Keratinocyte (primary cell): ENCODE measurements at places on chromosomes 4 and X.

DNA sequence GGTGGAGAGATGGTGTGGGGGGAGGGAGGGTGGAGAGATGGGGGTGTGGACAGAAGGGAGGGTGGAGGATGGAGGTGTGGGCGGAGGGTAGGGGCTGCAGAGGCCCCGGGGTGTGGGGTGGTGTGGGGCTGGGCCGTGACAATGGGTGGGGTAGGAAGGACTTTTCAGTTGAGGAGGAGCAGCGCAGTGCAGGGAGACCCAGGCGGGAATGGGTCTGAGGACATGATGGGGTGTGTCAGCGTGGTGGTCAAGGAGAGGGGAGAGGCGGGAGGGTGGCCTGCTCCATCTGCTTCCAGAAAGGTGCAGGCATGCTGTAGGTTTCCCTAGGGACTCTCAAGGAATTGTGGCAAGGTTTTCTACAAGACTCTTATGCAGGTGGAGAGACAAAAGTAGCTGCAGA lies 48.9 kb downstream of the RGS12 start:
- H3K4me3 ChIP-seq, result no peak overlapping the region
- DNase-seq, result no peak
- no peak overlapping the region for H3K27ac ChIP-seq
- peaks cover 3% of the 10 kb centered on the region for H3K4me1 ChIP-seq
- H3K27me3 ChIP-seq, result no peaks in the 10 kb centered on the region

GRCh38 chr4:16627999-16628398 lies 270.4 kb downstream of the LDB2 start:
- H3K36me3 ChIP-seq, result no peaks in the 10 kb centered on the region
- H3K27me3 ChIP-seq, result no peaks in the 10 kb centered on the region
- no peak overlapping the region for H3K4me3 ChIP-seq
- no peaks in the 10 kb centered on the region for H3K4me1 ChIP-seq
- no peak overlapping the region for H3K27ac ChIP-seq

- no peaks in the 10 kb centered on the region for H3K4me1 ChIP-seq
- no peak overlapping the region for H3K27ac ChIP-seq
- no peak for DNase-seq
- H3K27me3 ChIP-seq, result no peaks in the 10 kb centered on the region
Observed at GRCh38 chrX:45351478-45351877, 150.8 kb upstream of the DIPK2B start.

GRCh38 chr4:151687021-151687640 lies 73.7 kb downstream of the GATB start:
- no peak overlapping the region for H3K27ac ChIP-seq
- no peak overlapping the region for H3K4me3 ChIP-seq
- no peak for DNase-seq
- peaks cover 48% of the 10 kb centered on the region for H3K4me1 ChIP-seq
- no peaks in the 10 kb centered on the region for H3K27me3 ChIP-seq

DNA sequence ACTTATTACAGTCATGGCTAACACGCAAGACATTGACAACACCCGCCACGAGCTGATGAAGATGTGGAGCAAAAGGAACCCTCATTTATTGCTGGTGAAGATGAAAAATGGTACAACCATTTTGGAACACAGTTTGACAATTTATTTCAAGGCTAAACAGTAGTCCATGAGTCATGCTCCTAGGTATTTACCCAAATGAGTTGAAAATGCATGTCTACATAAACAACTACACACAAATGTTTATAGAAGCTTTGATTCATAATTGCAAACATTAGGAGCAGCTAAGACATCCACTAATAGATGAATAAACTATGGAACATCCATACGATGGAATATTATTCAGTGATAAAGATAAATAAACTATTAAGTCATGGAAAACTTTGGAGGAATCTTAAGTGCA lies 580.1 kb downstream of the RAPGEF2 start:
- H3K4me1 ChIP-seq, result no peaks in the 10 kb centered on the region
- H3K36me3 ChIP-seq, result no peaks in the 10 kb centered on the region
- no peak overlapping the region for H3K4me3 ChIP-seq
- no peaks in the 10 kb centered on the region for H3K27me3 ChIP-seq

DNA sequence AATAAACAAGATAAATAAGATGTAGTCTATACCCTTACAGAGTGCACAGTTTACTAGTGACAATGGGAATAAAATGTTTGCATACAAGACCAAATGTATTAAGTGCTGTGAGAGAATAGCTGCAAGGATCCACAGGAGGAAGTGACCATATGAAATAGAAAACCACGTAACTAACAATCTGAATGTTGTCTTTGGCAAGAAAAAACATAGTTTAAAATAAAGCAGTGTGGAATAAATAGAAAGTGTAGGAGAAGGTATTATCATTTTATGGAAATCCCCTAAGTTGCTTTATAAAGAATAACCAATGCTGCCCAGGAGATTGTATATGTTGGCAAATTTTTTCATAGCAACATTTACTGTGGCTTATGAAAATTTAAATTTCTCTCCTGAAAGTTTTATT lies 116.1 kb downstream of the PCDH7 start:
- no peaks in the 10 kb centered on the region for H3K36me3 ChIP-seq
- no peak overlapping the region for H3K27ac ChIP-seq
- H3K4me1 ChIP-seq, result peaks cover 9% of the 10 kb centered on the region
- H3K4me3 ChIP-seq, result no peak overlapping the region
- DNase-seq, result no peak
- H3K27me3 ChIP-seq, result no peaks in the 10 kb centered on the region

- peaks cover 25% of the 10 kb centered on the region for H3K36me3 ChIP-seq
- no peaks in the 10 kb centered on the region for H3K27me3 ChIP-seq
- H3K4me3 ChIP-seq, result no peak overlapping the region
- no peak for DNase-seq
- no peaks in the 10 kb centered on the region for H3K4me1 ChIP-seq
Observed at GRCh38 chr4:5793514-5793913, 82.5 kb downstream of the EVC start.

DNA sequence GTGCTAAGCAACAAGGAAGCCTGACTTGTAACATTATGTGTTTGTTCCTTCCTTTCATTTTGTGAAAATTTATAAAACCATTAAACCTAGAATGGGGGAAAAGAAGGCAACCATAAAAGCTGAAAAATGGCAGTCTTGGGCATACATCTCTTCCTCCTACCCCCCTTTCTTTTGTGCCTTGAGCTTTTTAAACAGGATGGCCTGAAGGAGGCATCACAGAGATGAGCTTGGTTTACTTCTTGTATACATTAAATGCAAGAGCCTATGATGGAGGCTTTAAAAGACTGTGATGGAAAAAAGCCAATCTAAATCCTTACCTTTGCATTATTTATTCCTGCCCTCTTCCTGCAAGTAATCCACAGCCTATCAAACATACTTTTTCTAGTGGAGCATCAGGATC lies 36.2 kb upstream of the ADH7 start:
- H3K36me3 ChIP-seq, result no peaks in the 10 kb centered on the region
- no peak overlapping the region for H3K4me3 ChIP-seq
- no peak overlapping the region for H3K27ac ChIP-seq
- H3K27me3 ChIP-seq, result no peaks in the 10 kb centered on the region
- H3K4me1 ChIP-seq, result peaks cover 3% of the 10 kb centered on the region
- DNase-seq, result no peak

DNA sequence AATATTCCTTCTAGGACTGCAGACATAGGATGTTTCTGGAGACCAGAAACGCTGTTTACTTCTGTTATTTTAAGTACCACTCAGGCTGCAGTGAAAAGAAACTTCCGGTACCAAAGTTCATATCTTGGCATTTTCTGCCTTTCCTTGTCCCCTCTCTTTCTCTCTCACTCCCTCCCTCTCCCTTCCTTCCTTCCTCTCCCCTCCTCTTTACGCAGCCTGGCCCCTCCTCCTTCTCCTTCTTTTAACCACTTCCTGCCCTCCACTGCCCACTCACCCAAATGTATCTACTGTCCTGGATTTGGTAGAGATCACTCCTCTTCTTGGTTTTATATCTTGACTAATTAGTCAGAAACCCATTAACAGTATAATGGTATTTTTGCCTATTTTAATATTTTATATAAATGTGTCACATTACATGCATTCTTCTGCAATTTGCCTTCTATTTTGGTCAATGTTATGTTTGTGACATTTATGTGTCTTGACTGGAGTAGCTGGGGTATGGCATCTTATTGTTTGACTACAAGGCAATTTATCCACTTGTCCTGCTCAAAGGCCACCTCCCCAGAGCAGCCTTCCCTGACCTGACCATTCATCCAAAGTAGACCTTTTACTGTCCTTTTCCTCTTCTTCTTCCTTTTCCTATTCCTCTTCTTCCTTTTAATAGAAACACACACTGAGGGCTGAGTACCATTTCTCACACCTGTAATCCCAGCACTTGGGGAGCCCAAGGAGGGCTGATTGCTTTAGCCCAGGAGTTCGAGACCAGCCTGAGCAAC lies 56.9 kb downstream of the BCOR start:
- no peaks in the 10 kb centered on the region for H3K27me3 ChIP-seq
- DNase-seq, result no peak
- no peaks in the 10 kb centered on the region for H3K36me3 ChIP-seq
- no peak overlapping the region for H3K27ac ChIP-seq

DNA sequence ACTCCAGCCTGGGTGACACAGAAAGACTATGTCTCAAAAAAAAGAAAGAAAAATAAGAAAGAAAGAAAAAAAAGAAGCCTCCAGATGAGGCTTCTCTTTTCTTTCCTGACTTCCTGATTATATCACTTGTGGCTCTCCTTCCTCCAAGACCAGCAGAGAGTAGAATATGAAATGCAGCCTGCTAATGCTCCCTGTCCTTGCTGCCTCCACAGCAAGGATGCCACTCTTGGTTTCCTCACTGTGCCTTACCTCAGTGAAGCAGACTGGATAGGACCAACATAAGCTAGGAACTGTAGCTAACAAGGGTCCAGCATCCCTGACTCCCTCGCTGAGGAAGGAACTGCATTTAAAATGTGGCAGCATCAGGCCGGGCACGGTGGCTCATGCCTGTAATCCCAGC lies 11.7 kb downstream of the SLC25A43 start:
- H3K4me1 ChIP-seq, result peaks cover 12% of the 10 kb centered on the region
- DNase-seq, result no peak
- H3K27ac ChIP-seq, result no peak overlapping the region
- no peaks in the 10 kb centered on the region for H3K36me3 ChIP-seq
- no peaks in the 10 kb centered on the region for H3K27me3 ChIP-seq

- H3K4me3 ChIP-seq, result no peak overlapping the region
- H3K4me1 ChIP-seq, result no peaks in the 10 kb centered on the region
Observed at GRCh38 chr4:93342738-93343137, 485.8 kb upstream of the ATOH1 start.

GRCh38 chr4:15805583-15806517 lies 27.7 kb downstream of the CD38 start:
- no peaks in the 10 kb centered on the region for H3K27me3 ChIP-seq
- H3K36me3 ChIP-seq, result no peaks in the 10 kb centered on the region
- no peak overlapping the region for H3K27ac ChIP-seq
- H3K4me3 ChIP-seq, result no peak overlapping the region

DNA sequence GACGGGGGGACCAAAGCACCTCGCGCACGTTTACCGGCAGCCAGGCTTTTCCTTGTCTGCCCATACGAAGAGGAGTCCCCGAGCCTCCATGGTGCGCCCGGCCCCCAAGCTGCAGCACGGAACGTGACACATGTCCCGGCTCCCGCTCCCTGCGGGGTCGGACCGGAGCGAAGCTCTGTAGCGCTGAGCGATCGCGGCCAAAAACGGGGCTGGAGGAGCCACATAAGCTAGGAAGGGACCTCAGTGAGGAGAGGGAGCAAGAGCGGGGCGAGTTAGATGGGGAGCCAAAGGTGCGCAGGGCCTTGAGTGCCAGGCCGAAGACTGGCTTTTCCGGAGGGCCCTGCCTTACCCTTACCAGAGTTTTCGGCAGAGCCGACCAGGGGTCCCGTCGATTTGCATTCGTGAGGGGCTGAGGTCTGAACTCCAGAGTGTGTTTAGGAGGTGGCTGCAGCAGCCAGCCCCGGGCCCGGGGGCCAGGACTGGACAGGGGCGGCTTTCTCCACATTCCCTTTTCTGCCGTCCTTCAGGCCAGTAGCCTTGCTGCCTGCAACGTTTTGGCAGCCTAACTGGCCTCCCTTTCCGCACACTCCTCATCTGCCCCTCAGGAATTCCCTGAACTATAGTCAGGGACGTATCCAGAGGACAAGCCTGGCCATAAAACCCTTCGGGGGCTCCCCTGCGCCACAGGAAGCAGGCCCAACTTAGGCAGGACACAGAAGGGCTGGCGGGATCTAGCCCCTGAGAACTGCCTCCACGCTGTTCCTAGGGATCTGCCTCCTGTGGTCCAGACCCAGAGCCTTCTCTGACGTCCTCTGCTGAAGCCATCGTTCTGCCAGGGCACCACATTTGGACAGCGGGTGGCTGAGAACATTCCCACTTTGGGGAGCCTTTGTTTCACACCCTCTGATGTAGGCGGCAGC lies 689 bp downstream of the SSR4 start:
- peak overlapping the region; percentile 70 for H3K4me3 ChIP-seq
- no peak for DNase-seq
- H3K4me1 ChIP-seq, result peaks cover 14% of the 10 kb centered on the region
- H3K27me3 ChIP-seq, result no peaks in the 10 kb centered on the region

DNA sequence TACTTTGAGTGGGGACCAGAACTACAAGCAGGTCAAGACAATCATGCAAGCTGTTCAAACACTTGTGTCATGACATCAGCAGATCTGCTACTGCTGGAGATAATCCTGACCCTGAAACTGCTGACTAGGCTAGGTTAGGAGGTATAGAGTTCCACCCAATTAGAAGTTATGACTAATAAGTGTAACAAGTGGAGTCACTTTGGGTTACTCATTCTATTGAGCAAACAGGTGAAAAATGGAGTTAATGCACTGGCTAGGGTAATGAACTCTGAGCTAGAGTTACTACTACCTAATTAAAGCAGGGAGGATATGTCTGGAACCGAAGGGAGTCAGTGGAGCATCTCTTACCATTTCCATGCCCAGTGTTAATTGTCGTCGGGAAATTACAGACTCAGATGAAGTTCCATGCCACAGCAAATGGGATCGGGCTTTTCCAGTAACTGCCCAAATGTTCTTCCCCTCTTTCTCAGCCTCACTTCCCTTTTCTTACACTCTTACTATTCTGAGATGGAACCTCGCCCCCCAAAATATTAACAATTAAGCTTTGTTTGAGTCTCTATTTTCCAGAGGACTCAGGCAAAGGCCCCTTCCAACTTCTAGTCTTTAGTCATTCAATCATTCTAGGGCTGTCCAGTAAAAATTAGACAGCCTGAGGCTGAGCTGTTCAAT lies 19.8 kb upstream of the MANBA start:
- peak; percentile 66 for DNase-seq
- no peaks in the 10 kb centered on the region for H3K27me3 ChIP-seq
- no peaks in the 10 kb centered on the region for H3K4me1 ChIP-seq
